Posterior vena cava (tissue), 2 donors: ENCODE measurements at places on chromosomes 13 and 19.

GRCh38 chr19:33332248-33332647, 29.9 kb upstream of the CEBPA start:
- no peak for DNase-seq

DNA sequence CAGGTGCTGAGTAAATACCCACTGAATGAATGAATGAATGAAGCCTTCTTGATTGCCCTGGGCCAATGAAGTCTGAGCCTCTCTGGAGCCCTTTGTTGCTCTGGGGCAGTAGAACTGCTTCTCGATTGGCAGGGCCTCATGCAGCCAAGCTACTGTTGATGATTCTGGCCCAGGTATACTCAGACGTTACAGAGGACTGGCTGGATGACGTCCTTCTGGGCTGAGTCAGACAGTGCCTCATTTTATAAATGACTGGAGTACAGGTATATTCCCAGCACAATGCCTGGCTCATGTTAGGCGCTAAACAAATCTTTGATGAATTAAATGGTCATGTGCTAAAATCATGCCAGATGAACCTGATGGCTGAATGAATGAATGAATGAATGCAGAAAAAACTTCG, 243.8 kb upstream of the MAB21L1 start:
- no peak for DNase-seq

- DNase-seq, result no peak
Observed at GRCh38 chr19:44692379-44692721, 6.6 kb upstream of the CEACAM16 start.

GRCh38 chr19:2227415-2228156, 8.5 kb downstream of the PLEKHJ1 start:
- no peak for DNase-seq

GRCh38 chr13:72145383-72145782, 278.4 kb upstream of the DACH1 start:
- DNase-seq, result no peak
